ENCODE measurements at places on chromosomes 16 and 17.

DNA sequence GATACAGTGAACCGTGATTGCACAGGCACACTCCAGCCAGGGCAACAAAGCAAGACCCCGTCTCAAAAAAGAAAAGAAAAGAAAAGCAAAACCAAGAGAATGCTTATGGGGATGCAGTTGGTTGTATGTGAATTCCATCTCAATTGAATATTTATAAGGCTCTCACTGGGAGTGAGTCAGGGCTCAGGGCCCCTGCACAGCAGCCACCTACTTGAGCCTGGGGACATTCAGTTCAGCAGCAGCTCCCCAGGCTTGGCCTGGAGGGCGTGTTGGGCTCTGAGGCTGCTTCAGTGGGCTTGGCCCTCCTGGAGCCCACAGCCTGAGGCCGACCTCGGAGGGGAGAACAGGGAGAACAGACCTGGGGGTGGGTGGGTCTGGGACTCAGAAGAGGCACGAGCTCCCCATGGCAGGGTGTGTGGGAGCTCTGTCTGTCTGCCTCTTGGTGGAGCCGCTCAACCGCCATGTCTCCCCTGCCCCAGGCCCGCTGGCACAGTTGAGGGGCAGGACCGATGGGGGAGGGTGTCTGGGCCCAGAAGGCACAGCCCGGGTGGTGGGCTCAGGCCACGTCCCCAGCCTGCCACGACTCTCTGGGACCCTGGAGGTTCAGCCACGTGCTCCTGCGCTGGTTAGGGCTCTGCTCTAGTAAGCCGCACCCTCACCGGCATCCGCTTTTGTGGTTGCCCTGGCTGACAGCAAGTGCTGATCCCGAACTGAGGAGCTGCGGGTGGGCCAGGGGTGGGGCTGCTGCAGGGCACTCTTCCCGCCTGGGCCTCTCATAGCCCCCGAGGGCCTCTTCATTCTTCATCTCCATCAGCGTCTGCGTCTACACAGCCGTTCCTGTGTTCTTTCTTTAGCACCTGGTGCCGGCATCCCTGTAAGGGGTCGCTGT, 24.8 kb downstream of the ZFPM1 start:
- no peak for DNase-seq

DNA sequence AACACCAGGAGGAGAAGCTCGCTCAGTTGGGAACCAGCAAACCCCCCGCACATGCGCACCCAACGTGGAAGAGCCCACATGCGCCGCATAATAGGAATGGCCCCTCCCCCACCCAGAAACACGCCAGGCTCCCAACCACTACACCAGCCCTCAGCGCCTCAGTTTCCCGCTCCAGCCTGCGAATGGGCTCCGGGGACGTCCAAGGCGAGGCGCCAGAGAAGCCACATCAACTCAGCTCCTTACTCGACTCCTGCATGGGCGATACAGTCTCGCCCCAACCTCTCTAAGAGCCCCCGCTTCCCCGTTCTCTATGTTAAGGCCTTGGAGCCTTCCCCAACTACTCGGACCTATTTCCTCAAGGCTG, 504 bp downstream of the SRSF1 start:
- peak; percentile 13 for DNase-seq

- DNase-seq: no peak
These were observed 3.9 kb upstream of the C17orf99 start for GRCh38 chr17:78142119-78142861.

DNA sequence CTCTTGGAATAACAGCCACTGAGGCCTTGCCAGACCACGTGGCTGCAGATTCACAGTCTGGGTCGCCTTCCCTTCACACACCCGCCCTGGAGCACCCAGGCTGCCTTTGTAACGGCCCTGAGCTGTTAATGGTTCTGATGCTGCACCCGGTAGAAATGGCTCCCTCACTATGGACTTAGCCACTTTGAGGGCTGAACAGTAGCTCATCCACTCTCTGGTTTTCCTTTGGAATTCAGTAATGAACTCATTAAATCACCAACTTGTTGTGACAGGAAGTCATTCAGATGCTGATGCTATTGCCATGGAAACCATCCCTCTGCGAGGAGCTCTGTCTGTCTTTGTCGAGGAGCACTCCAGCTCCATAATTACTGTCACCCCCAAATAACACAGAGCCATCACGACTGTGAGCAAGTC, 59.2 kb downstream of the CDK5R1 start:
- no peak for DNase-seq

GRCh38 chr17:1989135-1989534, 36.0 kb downstream of the RTN4RL1 start:
- DNase-seq: no peak

- DNase-seq: no peak
These were observed 1.8 kb downstream of the TMEM95 start for GRCh38 chr17:7356756-7357155.
